CD4-positive, alpha-beta T cell treated with Interleukin-1 beta for 1 hour (primary cell): ENCODE measurements at places on chromosomes 4 and X.

DNA sequence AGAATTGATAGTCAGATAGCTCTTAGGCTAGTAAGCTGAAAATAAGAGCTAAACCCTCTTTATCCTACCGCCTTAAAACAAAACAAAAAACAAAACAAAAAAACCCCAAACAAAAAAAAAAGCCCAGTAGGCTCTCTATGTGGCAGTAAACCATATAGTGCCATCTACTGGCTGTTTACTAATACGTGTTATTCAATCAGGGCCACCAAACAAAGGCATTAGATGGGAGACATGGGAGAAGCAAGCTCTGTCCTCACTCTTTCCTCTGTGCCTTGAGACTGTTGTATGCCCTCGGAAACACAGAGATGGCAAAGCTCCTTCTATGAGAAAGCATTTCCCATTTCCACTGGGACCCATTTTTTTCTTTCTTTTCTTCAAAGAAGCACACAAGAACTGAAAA lies 148.8 kb upstream of the MID1 start:
- DNase-seq, result no peak

- no peak for DNase-seq
Observed at GRCh38 chr4:136768925-136769275, 763.4 kb downstream of the PCDH18 start.

- no peak for DNase-seq
Observed at GRCh38 chrX:1475481-1475880, 22.8 kb upstream of the ASMTL start.

DNA sequence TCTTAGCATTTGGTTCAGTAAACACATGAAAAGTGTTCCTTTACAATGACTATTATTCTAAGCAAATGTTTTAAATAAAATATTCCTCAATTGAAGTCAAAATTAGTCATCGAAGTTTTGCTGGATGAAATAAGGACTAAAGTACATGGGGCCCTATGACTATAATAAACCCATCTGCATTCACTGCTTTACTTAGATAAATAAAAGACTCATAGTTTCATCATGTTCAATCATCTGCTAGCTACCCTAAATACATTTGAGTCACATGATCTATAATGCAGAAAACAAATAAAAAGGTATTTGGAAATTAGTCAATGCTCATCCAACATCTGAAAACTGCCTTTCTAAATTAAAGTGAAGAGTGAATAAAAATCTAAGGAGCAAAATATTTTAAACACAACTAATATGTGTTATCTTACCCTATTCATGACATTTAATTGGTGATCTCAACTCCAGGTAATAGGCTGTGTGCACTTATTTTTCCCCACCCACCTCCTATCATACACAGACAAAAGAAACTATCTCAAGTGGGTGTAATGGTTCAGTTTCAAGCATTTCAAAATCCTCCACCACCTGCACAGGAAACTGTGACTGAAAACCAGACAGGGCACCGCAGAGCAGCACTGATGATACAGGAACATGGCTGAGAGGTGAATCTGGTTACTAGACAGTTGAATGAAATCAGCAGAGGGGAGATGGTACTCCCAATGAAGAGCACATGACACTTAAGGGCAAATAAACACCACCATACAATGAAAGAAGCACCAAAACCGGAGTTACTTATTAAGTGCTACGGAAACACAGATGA lies 78.6 kb downstream of the CAMK2D start:
- peak; percentile 66 for DNase-seq

DNA sequence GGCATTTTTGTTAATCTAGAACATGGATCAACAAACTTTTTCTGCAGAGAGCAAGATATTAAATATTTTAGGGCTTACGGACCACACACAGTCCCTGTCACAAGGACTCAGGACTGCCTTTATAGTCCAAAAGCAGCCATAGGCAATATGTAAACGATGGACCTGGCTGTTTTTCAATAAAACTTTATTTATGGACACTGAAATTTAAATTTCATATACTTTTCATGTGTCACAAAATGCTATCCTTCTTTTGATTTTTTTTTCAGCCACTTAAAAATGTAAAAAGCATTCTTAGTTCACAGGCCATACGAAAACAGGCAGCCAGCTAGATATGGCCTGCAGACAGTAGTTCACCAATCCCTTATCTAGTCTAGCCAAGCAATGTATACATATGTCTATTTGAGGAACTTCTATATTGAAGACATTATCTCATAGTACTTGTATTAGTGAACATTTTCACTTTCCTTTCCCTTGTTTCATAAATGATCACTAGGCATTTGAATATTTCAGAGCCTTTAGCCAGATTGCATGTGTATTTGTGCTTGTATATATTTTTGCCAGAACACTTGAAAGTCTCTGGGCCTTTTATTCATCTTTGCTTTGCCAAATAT lies 350.9 kb downstream of the RPA4 start:
- DNase-seq, result no peak

GRCh38 chr4:157242871-157243270 lies 22.3 kb downstream of the GRIA2 start:
- DNase-seq, result no peak

DNA sequence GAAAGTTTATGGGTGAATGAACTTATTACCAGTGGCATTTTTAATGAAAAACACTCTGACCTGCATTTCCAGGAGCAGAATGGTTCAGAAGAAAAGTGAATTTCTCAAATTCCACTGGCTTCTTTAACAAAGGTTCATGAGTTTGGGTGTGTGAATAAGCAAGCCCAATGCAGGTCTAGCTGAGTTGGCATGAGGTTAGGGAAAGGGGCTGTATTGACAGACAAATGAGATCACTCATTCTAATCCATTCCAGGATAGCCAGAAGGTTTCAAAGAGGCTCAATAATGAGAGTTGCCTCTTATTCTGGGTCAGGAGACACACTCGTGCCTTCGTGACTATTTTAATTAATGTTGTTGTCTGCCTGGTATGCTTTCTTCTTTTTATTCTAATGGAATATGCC lies 43.7 kb upstream of the NPY2R start:
- DNase-seq, result no peak

DNA sequence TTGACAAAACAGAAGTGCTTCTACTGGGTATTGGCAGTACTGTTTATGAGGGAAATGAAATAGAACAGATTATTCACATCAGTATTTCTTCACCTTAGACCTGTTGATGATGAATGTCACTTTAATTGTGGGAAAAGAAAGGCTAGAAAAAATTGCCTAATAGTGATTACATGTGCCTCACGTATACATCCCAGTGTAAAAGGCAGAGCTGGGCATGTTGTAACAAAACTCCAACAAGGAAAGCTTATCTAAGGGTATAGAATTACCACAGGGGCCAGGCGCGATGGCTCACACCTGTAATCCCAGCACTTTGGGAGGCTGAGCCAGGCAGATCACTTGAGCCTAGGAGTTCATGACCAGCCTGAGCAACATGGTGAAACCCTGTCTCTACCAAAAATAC lies 4.2 kb downstream of the PGM2 start:
- DNase-seq, result no peak

GRCh38 chr4:15400981-15401671 lies 26.7 kb upstream of the C1QTNF7 start:
- peak; percentile 27 for DNase-seq

- no peak for DNase-seq
Observed at GRCh38 chr4:82017680-82018079, 356.1 kb downstream of the HNRNPD start.

GRCh38 chrX:3712870-3713224 lies 602 bp downstream of the PRKX start:
- no peak for DNase-seq

DNA sequence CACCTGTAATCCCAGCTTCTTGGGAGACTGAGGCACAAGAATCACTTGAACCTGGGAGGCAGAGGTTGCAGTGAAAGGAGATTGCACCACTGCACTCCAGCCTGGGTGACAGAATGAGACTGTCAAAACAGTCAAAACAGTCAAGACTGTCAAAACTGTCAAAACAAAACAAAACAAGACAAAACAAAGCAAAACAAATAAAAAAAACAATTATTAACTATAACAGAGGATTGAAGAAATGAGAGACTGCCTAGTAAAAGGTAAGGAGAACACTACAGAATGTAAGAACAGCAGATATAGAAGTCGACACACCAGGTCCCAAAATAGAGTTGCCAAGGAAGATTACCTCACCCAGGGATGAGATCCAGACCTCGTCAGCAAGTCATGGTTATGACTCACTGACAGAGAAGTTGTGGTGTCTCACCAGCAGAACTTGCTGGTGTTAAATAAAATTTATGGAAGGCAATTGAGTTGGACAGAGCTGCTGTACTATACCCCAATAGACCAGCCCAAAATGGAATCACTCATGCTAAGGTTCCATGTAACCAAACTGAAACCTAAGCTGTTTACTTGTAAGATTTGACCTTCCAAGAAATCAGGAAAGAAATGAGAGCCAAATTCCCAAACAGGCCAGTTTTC lies 32.1 kb upstream of the GK start:
- peak; percentile 52 for DNase-seq

- DNase-seq, result no peak
Observed at GRCh38 chr4:88949605-88950004, 107.4 kb downstream of the FAM13A start.

DNA sequence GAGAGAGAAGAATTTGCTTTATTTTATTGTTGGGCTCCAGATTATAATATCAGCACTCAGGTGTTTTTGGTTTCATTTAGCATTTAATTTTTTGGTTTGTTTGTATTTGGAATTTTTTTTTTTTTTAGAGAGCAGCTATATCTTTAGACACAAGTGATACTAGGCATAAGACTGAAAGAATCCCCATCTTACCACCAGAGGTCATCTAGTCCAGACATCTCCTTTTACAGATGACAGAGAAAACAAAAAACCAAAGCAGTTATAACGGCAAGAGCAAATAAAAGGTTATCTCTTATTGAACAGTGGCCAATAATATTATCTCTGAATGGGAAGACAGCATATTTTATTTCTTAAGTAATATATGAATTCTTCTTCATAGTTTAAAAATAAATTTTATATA lies 22.8 kb downstream of the USP38 start:
- DNase-seq, result no peak

- no peak for DNase-seq
Observed at GRCh38 chr4:57373991-57374390, 263.8 kb upstream of the IGFBP7 start.

DNA sequence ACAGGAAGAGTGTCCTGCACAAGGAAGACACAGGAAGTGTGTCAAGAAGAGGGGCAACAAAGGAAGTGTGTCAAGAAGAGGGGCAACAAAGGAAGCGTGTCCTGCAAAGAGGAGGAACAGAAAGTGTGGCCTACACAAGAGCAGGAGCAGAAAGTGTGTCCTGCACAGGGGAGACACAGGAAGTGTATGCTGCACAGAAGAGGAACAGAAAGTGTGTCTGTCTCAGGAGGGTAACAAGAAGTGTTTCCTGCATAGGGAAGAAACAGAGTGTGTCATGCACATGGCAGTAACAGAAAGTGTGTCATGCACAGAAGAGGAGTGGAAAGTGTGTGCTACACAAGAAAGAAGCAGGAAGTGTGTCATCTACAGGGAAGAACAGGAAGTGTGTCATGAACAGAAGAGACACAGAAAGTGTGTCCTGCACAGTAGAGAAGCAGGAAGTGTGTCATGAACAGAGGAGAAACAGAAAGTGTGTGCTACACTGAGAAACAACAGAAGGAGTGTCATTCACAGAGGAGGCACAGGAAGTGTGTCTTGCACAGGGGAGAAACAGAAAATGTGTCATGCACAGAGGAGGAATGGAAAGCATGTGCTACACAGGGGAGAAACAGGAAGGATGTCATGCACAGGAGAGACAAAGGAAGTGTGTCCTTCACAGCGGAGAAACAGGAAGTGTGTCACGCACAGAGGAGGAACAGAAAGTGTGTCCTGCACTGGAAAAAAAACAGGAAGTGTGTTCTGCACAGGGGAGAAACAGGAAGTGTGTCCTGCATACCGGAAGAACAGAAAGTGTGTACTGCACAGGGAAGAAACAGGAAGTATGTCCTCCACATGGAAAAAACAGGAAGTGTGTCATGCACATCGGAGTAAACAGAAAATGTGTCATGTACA lies 526.4 kb upstream of the PRKX start:
- DNase-seq, result no peak
